ENCODE measurements at places on chromosomes 1 and 21. TPM values are rescaled to one million over a fixed set of nuclear protein-coding genes. Genes with fewer than 3 reads are reported as not detected.

- no peak overlapping the region for H3K4me3 ChIP-seq
- no peaks in the 10 kb centered on the region for H3K27me3 ChIP-seq
- DNase-seq, result peak; percentile 11
- H3K27ac ChIP-seq, result no peak overlapping the region
These were observed 59.2 kb downstream of the TBX15 start for GRCh38 chr1:118928739-118929554.

The ADORA1 gene
- total RNA-seq, result 1.7 TPM

DNA sequence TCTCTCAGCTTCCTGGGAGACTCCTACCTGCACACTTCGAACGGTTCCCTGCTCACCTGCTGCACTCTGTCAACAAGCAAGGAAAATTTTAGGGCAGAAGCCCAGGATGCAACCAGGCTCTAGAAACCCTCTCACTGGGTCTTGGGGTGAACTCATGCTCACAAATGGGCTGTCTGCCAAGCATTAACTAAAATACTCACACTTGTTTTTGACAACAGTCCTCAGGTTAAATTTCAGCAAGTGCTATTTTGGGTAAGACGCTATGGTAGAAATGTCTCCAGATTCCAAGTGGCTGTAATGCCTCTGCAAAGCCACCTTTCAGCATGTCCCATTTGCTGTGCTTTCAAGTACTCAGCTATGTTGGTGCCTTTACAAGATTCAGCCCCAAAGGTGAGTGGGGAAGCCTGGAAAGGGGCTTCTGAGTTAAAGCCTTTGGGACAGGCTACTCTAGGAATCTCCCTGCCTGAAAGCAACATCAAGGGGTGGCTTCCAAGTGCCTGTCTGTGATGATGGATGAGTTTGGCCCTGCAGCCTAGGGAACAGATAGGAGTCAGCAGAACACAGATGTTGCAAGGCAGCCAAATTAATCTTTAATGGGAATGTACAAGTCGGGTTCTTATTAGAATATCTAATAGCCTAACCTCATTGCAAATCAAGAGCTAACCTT is 211.9 kb upstream of the SPAG17 start:
- no peaks in the 10 kb centered on the region for H3K36me3 ChIP-seq
- peak; percentile 60 for DNase-seq
- H3K4me3 ChIP-seq, result no peak overlapping the region
- no peaks in the 10 kb centered on the region for H3K27me3 ChIP-seq
- H3K27ac ChIP-seq, result no peak overlapping the region

DNA sequence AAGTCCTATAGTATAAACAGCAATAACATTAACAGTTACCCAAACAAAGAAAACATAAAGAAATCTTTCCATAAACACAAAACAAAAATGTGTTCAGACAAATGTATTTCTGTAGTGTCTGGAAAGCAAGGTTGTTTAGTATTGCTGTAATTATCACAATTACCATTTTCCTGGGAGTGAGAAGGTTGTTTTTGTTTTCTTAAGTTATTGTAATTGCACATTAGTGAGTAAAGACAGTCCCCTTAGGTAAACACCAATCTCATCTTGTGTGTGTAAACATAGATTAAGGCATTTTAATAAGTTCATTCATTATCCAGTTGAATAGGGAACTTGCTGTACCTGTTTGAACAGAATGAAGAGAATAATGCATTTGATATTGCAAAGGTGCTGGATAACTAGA is 356.9 kb upstream of the ADGRL4 start:
- no peaks in the 10 kb centered on the region for H3K27me3 ChIP-seq
- DNase-seq, result no peak
- no peak overlapping the region for H3K27ac ChIP-seq
- no peaks in the 10 kb centered on the region for H3K4me1 ChIP-seq
- H3K4me3 ChIP-seq, result no peak overlapping the region

DNA sequence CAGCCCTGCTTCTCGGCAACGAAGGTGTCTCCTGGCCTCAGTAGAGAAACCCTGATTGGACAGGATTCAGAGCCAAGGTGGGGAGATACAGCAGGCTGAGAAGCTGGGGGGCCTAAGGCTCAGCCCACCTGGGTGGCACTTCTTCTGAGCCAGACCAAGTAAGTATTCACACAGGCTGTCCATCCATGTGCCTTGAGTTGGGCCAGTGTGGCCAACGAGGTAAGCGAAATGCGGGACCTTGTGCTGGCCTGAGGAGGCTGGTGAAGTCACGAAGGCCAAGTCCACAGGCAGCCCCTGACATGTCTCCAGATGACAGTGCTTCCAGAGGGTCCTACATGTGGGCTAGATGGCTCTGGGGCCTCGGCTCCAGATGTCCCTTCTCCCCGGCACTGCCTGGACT is 91.4 kb downstream of the ITPKB start:
- no peak overlapping the region for H3K27ac ChIP-seq
- H3K4me1 ChIP-seq, result no peaks in the 10 kb centered on the region
- H3K27me3 ChIP-seq, result no peaks in the 10 kb centered on the region
- DNase-seq, result no peak
- peaks cover 18% of the 10 kb centered on the region for H3K36me3 ChIP-seq
- no peak overlapping the region for H3K4me3 ChIP-seq

Data from adrenal gland (tissue), 19 donors.